ENCODE measurements at places on chromosomes 2 and 18. TPM values are rescaled to one million over a fixed set of nuclear protein-coding genes. Genes with fewer than 3 reads are reported as not detected.
A peak's percentile ranks its signal among the peaks of the same experiment; 100 is the strongest.

DNA sequence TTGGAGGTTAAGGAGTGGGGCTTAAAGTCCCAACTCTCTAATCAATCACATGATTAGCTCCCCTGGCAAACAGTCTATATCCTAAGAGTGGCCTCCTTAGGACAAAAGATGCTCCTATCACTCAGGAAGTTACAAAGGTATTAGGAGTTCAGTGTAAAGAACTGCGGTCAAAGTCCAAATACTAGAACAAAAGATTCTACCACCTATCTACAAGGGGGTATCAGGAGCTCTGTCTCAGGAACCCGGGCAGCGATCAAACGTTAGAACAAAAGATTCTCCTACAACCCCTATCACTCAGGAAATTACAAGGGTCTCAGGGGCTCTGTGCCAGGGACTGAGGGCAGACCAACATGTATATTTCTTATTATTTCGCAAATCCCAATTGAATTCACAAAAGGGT is 58.0 kb downstream of the DTNB start:
- no peak for DNase-seq

The CD302 gene
- total RNA-seq: 9.0 TPM

- peak; percentile 39 for DNase-seq
These were observed 422.9 kb upstream of the TRIB2 start for GRCh38 chr2:12293874-12294273.

DNA sequence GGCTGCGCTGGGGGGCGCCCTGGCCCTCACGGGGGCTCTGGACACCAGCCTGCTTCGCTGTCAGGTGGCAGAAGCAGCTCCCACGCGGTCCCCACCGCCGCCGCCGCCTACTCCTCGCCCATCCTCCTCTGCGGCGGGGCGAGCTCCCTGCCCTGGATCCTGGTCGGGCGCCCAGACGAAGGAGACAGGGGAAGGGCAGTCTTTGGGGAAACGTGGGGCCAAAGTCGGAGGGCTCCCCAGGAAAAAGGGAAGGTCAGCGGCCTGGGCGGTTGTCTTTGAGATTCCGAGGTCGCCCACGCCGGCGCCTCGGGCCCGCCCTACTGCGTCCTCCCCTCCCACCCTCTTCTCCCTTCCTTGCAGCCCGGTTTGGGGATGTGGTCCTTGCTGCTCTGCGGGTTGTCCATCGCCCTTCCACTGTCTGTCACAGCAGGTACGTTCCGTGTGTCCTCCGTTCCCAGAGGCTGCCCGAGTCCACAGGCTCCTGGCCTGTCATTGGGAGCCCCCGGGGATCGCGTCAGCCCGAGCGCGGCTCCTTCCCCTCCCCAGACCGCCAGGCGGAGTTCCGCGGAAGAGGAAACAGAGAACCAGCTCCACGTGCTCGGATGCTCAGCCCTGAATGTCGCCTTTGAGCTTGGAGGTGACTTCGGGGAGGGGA is 800 bp downstream of the IL1RL2 start:
- peak; percentile 53 for DNase-seq

GRCh38 chr18:58226429-58226828 is 182.4 kb downstream of the NEDD4L start:
- DNase-seq: no peak

The PPIG gene
- 22.8 TPM for total RNA-seq

DNA sequence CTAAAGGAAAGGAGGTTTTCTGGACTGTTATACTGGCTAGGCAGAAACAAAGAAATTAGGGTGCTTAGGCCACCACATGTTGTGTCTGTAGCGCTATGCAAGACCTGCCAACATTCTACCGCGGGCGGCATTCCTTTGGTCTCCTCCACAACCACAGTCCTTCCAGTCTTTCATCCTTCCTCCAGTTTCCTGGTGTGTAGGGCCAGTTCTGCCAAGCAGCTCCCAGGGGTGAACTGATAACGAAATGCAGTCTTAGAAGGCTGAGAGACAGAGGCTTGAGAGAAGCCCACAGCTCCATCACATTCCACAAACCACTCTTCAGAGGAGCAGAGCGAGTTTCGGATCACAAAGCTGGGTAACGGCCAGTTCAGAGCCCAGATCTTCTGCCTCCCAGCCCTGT is 19.5 kb upstream of the CXXC1 start:
- DNase-seq: peak; percentile 19
